ENCODE measurements at places on chromosomes 12 and 14.

DNA sequence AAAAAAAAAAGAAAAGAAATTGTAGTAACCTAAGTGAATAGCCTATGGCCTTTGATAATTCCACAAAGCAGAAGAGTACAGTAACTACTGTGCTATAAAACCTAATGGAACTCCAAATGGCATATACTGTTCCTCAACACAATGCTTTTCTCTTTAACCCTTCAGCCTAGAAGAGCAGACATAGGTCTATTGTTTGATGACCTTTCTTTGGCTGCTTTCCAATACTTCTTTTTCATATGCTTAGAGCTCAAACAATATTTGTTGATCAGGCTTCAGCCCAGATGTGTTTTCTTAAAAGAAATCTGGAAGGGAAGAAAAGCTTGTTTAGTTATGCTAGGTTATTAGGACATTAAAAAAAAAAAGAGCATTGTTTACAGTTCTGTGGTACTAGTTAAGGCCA is 116.4 kb downstream of the NTN4 start:
- no peak for DNase-seq

DNA sequence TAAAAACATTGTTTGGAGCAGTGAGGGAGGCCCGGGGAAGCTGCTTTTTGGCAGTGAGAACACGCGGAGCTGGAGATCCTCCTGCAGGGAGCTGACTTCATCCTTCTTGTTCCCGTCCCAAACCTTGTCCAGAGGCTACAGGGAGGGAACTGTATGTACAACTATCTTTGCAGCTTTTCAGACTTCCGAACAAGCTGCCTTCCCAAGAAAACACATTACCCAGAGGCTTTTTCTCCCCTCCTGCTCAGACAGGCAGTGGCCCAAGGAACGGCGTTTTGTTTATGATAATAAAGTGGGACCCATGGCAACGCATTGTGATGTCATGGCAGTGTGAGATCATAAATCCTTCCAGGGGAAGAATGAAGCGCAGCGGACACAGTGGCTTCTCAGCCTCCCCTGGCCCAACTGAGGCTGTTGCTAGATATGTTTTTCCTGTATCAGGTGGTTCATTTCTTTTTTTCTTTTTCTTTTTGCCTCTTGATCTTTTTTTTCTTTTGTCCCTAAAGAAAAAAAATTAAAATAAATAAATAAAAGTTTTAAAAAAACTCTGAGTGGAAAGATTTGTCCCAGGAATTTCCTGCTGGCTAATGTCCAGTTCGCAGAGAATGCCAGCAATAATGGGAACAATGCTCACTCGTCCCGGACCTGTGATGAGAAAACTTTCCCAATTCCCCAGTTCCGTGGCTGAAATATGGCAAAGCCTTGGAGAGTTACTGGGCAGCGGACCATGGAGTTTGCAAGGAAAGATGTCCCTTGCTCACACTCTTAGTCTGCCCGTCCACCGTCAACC is 103.4 kb upstream of the MAP1LC3B2 start:
- DNase-seq: no peak

GRCh38 chr12:56657416-56658379 is 11.9 kb upstream of the ATP5F1B start:
- peak; percentile 16 for DNase-seq

DNA sequence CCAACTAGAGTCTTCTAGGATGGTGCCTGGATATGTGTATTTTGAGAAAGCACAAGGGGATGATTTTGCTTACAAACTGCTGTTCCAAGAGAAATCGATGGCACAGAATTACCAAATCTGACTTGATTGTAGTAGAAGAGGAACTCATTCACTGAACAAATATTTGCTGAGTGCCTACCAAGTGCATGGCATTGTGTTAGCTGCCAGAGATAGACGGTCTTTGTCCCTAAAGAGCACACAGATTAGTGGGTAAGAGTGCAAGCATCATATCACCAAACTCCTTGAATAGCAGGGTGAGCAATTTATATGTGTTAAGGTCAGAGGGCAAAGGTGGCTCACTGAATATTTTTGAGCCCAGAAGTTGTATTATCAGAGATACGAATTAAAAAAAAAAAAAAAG is 3.5 kb upstream of the FOXN3 start:
- DNase-seq: no peak

DNA sequence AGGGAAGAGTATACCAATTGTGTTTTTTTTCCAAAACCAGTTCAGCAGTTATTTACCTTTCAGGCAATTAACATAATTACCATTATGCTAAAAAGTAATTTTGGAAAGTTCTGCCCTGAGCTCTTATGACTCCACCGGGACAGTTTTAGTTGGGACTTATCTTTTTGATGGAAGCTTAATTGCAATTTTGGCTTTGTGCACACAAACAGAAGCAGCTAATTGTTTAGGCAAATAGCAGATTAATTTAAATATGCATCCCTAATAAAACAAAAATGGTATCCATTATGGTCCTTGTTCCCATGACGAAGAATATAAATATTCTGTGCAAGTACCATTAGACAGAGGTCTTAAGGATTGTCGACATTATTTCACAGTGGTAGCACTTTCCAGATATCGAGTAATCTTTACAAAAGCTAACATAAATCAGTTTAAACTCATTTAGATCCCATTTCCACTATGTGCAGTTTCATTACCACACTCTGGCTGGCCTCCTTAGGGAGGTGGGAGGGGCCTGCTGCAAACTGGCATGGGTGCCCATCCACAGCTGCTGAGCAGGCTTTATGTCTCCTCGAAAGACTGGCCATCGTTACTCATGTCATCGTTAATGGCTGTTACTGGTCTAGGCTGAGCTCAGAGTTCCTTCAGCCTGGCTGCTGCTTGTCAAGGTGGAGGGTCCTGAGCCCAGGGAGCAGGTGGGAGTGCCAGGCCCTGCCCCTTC is 68.2 kb downstream of the FBXW8 start:
- no peak for DNase-seq

- DNase-seq: no peak
Measured at GRCh38 chr14:31993521-31993951, 83.6 kb upstream of the ARHGAP5 start.

- no peak for DNase-seq
Measured at GRCh38 chr12:24760606-24761378, 188.1 kb downstream of the BCAT1 start.

GRCh38 chr12:65615118-65615517 is 209.2 kb upstream of the HMGA2 start:
- DNase-seq: no peak

DNA sequence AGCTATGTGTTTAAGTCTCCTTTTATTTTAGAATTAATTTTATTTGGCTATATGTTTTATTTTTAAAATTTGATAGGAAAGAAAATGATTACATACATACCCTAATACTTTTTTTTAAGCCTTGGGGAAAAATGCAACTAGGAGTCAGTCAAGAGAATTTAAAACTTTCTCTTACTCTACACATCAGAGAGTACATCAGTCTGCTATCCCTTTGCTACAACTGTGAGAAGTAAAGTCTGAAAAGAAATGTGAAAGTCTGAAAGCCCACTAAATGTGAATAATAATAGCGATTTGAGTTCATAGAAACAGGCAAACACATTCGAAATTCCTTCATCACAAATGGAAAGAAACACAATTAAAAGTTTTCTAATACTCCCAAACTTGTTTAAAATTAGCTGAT is 95.0 kb downstream of the PTPRQ start:
- no peak for DNase-seq

GRCh38 chr12:112261559-112261958 is 120.7 kb downstream of the HECTD4 start:
- DNase-seq: no peak

DNA sequence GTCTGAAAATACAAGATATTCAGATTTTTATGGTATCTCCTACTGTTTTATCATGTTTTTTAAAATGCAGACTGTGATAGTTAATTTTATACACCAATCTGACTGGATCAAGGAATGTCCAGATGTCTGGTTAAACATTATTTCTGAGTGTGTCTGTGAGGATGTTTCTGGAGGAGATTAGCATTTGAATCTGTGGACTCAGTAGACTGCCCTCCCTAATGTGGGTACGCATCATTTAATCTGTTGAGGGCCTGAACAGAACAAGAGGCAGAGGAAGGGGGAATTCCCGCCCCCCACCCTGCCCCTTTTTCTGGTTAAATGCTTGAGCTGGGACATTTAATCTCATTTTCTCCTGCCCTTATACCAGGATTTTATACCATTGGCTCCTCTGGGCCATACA is 72.1 kb downstream of the AVPR1A start:
- no peak for DNase-seq

DNA sequence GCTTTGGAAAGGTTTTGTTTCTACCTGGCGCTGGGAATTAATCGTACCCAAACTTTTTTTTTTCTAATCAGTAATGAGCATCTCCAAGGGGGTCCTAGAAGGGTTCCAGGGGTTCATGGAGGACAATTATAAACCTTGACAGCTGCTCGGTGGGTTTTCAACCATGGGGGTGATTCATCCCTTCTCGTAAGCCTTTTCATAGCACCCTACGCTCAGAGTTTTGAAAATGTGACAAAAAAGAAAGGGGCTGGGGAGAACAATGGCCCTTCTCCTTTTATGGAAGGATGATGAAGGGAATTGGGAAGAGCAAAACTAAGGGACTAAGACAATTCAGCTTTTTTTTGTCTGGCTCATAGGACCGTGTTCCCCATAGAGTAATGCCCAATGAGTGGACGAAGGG is 196.7 kb downstream of the ZFP36L1 start:
- no peak for DNase-seq

DNA sequence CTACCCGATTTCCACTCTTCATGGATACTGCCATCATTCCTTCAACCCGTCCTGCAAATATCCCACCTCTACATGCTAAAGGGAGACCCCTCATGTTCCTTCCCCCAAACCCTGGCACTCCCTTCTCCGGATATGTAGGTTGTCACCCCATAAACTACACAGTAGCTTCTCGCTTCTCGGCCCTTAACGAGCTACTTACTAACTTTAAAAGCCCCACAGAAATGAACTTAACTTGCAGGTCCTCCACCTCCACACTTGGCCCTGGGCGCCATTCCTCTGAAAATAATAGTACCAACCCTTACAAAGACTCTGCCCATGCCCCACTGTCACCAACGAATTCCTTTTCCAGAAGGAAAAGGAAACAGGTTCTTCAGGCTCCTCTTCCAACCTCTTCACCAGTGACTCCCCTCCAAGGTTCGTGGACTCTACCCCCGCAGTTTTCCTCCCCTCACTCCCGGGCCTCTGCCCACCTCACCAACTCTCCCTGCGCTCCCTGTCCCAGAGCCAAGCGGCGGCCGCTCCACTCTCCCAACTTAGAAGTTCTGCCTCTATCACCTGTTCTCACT is 1.2 kb downstream of the SPPL3 start:
- no peak for DNase-seq

- DNase-seq: no peak
Measured at GRCh38 chr12:60159761-60160160, 563.9 kb downstream of the SLC16A7 start.

DNA sequence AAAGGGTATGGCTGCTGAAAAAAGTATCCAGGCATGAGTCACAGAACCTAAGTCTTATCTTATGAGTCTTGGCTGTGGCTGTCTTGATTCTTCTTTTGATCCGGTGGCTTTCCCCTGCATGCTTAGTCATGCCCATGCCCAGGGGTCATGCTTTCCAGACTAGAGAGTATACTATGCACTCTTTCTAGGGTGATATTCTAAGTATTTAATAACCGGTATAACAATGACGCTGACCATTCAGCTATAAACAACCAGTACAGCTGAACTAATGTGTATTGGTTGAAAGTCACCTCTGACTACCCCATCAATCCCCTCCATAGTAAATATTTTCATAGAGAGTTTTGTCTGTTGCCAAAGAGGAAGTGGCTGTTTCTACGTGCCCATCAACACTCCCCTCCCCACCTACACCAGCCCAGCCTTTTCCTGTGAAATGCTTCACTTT is 34.7 kb upstream of the NRXN3 start:
- DNase-seq: no peak

DNA sequence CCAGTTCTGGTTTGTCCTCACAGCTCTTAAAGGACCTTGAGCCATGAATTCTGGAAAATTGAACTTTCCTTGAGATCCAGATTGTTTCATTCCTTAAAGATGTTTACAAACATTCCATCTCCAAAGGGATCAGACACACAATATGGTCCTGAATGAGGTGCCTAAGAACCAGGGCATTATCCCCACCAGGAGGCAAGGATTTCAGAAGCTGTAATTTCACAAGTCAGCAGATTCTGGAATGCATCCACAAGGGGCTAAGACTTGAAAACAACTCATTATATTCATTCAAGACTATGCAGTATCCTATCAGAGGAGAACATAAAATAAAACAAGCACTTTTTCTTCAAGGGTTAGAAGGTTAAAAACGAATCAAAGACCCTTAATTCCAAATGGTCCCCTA is 15.1 kb downstream of the KCNH5 start:
- DNase-seq: no peak

GRCh38 chr12:120956579-120957300 is 21.6 kb upstream of the HNF1A start:
- DNase-seq: no peak

GRCh38 chr12:31245822-31246469 is 80.0 kb downstream of the SINHCAF start:
- no peak for DNase-seq

- no peak for DNase-seq
Measured at GRCh38 chr12:103809154-103809553, 31.9 kb downstream of the NT5DC3 start.

GRCh38 chr14:38973083-38973700 is 129.8 kb downstream of the SEC23A start:
- DNase-seq: no peak

GRCh38 chr12:111596985-111597830 is 1.9 kb downstream of the ATXN2 start:
- peak; percentile 30 for DNase-seq

DNA sequence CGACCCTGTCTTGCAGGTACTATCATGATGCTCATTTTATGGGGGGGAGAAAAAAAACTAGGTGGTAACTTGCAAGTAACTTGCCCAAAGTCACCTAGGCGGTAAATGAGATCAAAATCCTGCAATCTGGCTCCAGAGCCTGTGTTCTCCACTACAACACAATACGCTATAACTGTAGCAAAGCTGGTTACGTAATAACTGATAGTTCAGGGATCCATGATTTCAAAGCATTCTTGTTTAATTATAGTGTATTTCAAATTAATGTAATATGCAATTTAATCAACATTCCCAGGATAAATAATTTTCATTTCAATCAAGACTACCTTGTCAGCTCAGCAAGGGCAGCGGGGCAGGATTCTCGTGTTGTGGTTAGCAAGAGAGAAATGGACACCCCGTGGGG is 31.7 kb downstream of the BBS10 start:
- no peak for DNase-seq

DNA sequence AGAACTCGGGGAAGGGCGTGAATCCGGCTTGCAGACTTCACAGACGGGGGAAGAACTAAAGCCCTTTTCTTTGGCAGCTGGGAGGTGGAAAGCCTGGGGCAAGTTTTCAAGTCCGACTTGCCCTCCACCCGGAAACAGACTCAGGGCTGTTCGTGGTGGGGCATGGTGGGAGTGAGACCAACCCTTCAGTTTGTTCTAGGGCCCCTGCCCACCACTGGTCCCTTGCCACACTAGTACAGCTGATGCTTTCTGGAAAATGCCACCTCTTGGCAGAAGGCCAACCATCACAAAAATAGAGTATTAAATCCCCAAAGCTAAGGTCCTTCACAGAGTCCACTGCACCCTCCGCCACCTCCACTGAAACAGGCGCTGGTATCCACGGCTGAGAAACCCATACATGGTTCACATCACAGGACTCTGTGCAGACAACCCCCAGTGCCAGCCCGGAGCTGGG is 50.4 kb upstream of the DDX11 start:
- no peak for DNase-seq

All from stimulated activated CD4-positive, alpha-beta T cell treated with anti-CD3 and anti-CD28 coated beads, Interleukin-2, amount 100 ng/mL, for 24 hours (primary cell).